HAP-1 (cell line): ENCODE measurements at places on chromosomes 13 and 19.

DNA sequence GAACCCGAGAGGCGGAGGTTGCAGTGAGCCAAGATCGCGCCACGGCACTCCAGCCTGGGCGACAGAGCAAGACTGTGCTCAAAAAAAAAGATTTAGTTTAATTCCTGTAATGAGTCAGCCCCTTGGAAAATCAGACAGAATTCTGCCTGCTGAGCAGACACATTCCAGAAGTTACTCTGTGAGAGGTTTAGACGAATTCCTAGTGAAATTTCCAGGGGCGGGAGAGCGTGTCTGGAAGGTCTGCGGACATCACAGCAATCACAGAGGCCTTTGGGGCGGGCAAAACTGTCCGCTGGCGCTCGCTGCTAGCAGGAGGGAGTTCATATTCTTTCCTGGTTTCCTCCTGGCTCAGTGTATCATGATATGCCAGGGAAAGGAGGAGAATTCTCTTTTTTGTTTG, 17.5 kb downstream of the MISP start:
- DNase-seq = no peak

DNA sequence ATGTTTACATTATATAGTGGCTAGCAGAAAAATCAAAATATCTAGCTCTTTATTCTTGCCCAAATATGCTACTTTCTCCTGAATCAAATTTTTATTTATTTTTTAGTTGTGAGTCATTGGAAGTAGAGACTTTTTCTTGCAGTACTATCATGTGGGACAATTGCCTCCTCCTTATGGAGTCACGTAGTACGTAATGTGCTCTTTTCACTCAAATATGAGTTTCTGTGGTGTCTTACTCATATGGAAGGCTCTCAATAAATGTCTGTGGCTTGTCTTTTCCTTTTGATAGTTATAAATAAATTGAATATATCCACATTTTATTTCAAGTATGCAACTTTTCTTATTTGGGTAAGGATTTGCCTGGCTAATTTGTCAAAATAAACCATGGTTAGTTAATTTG, 1411.0 kb upstream of the SLC10A2 start:
- no peak for DNase-seq

GRCh38 chr19:39401549-39402345, 4.9 kb upstream of the ZFP36 start:
- DNase-seq = no peak

- DNase-seq = no peak
These were observed 3.0 kb upstream of the ZNF628 start for GRCh38 chr19:55473225-55474012.

DNA sequence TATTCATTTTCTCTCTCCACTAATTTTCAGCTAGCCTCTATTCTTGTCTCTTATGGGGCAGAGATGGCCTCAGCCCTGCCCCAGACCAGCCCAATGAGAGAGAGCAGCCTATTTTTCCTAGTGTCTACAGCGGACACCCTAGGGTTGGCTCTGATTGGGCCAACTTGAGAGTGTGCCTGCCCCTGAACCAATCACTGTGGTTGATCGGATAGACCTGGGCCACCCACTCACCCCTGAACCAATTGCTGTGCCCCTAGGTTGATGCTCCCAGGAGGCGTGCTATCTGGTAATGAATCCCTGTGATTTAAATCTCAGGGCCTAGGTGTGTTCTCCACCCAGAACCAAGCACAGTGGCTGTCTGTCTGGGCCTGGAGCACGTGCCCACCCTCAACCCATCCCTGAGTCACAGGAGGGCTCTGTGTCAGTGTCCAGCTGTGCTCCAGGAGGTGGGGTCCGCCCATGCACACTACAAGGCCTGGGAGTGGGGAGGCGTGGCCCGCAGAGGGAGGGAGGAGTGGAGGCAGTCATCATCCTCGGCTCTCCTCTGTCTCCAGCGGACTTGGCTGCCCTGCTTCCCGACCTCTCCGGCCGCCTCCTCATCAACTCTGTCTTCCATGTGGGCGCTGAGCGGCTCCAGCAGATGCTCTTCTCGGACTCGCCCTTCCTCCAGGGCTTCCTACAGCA, 14.9 kb upstream of the SCN1B start:
- DNase-seq = no peak
